Stimulated activated CD4-positive, alpha-beta T cell treated with anti-CD3 and anti-CD28 coated beads, Interleukin-4, amount 100 ng/mL, for 24 hours (primary cell): ENCODE measurements at places on chromosomes 6 and 20.

DNA sequence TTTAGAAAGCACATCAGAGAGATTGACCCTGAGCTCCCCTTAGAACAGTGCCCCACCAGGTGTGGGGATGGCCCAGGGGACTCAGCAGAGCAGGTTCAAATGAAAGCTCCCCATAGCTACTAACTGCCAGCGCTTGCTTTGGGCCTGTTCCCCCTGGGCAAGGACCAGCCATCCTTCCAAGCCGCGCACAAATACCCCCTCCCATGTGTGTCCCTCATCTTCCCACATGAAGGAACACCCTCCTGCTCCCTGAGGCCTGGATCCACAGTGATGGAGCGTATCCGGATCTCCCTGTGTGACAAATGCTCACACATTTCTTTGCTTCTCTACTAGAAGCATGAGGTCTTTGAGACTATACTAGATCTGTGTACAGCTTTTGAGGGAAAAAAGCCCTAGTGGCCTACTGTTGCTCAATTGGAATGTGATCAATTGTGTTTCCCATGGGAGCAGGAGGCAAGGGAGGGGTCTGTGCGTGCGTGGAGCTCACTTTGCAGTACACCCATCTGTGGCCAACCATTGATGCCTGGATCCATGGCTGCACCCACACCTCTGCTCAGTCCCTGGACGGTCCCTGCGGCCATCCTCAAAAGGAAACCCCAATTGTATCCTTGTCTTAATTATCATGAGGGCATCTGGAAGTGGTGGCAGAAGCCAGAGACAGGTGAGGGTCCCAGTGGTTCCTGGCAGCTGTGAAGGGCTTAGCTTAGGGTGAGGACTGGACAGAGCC is 1.4 kb upstream of the RAET1G start:
- DNase-seq = no peak

DNA sequence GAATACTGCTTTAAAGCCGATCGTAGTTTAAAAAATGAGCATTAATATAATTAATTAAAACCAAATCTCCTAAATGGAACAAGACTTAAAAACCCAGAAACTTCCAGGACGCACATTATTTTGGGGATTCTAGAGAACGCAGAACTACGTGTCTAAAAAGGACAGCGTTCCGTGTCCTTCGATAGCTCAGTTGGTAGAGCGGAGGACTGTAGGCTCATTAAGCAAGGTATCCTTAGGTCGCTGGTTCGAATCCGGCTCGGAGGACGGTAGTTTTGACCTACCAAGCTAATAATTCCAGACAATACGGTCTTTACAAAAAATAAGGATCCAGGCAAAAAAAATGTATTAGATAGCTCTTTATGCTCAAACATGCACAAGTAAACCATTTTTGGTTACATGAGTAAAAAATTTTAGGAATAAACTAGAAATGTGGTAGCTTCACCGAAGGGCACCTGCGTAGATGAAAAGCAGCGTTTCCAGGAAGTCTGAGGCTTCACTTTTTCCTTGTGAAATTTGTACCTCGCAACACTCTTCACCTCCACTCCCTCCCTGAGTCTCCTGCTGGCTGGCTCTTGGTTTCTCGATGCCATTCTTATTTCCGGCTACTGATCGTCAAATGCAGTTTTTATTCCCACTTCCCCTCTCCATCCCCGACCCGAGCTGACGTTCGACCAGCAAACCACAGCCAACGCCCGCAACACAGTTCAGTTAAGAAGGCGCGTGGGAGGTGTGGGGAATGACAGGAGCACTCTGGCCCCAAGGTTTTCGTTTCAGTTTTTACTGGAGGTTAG is 19.6 kb upstream of the ABT1 start:
- peak; percentile 81 for DNase-seq

DNA sequence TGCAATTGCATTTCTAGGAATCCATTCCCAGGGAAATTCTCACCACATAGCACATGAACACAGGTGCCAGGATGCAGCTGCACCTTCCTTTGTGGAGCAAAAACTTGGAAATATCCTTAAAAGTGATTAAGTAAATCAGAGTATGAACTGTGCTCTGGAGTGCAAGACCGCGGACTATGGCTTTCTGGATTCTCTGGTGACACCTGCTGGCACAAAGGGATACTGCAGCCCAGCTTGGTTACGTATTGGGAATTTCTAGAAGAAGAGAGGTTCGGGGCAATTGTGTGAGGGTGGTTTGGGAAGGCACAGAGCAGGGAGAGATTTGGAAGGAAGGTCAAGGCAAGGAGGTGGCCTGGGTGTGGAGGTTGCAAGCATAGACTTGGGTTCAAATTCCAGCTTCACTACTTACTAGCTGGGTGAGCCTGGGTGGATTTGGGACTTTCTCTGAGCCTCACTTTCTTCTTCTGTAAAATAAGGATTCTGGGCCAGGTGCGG is 15.9 kb upstream of the PEDS1 start:
- DNase-seq = peak; percentile 85

- DNase-seq = no peak
These were observed 544 bp upstream of the NRM start for GRCh38 chr6:30691208-30691847.

DNA sequence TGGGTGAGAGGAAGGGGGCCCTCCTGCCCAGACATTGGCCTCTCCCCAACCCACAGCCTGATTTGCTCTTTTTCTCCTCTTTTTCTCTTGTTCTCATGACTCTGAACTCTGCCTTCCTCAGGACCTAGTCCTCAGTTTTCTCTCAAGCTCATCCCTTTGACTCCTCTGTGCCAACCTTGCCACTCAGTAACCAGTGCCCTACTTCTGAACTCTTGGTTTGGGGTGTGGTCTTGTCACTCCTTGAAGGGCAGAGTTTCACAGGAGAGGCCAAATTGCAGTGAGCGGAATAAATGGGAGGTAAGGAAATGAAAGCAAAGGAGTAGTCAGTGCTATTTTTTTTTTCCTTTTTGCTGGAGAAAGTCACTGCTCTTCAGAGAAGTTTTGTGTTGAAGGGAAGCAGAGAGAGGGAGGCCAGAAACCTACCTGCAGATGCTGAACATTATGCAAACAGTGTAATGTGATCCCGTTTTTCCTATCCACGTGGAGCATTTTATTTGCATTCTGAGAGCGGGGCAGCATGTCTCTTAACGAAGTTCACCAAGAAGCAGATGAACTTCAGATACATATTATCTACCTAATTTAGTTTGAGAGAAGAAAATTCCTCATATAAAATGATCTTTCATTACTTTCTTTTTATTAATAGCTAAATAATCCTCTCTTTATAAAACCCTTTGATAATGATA is 26.9 kb downstream of the CFAP61 start:
- DNase-seq = no peak

DNA sequence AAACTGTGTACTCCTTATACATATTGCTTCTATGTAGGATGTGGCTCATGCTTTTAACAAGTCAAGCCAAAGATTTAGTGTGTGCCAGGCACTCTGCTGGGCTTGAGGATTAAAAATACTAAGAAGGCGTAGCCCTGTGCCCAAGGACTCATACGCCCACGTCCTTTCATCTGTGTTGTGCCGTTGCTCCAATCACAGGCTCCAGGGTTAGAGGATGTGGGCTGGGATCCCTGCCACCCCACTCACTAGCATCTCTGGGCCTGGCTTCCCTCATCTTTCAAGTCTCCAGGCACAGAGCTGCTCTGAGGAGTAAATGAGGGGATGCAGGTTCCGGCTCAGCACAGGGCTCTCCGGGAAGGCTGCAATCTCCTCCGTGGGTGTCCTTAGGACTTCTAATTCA is 214.2 kb downstream of the SYNDIG1 start:
- DNase-seq = no peak

- no peak for DNase-seq
These were observed 40.8 kb downstream of the ELMO2 start for GRCh38 chr20:46365487-46366220.

GRCh38 chr6:56594699-56595098 is 48.0 kb downstream of the DST start:
- DNase-seq = no peak

DNA sequence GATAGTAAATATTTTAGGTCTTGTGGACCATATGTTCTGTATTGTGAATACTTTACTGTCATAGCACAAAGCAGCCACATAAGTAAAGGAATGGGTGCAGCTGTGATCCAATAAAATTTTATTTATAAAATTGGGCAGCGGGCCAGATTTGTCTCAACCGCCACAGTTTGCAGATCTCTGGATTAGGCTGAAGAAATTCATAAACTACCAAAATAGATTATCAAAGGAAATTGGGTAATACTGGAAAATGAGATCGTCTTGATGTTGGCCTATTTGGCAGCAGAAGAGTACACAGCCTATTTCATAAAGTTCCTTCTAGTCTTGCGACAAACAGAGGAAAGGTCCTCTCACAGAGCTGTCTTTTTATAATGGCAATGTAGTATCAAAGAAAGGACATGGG is 69.8 kb downstream of the DZANK1 start:
- DNase-seq = no peak

GRCh38 chr6:170459451-170459850 is 93.7 kb downstream of the PSMB1 start:
- DNase-seq = peak; percentile 16

DNA sequence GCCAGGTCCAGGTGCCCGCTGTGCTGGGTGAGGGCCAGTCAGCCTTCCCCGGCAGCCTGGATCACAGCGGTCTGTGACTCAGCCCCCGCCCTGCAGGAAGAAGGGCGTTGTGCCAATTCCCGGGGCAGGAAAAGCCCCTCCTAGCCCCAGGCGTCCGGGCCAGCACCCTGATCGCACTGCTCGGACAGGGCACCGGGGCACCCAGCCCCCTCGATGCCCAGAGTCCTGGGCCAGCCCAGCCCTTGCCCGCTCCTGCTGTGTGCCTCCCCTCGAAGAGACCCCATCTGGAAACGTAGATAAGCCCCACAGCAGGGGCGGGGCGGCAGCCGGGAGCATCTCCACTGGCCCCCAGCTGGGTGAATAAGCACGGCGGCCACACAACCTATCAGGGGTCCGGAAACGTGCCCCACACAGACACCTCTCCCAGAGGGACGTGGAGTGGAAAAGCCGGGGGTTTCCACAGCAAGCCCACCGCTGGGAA is 9.9 kb downstream of the LAMA5 start:
- DNase-seq = no peak

DNA sequence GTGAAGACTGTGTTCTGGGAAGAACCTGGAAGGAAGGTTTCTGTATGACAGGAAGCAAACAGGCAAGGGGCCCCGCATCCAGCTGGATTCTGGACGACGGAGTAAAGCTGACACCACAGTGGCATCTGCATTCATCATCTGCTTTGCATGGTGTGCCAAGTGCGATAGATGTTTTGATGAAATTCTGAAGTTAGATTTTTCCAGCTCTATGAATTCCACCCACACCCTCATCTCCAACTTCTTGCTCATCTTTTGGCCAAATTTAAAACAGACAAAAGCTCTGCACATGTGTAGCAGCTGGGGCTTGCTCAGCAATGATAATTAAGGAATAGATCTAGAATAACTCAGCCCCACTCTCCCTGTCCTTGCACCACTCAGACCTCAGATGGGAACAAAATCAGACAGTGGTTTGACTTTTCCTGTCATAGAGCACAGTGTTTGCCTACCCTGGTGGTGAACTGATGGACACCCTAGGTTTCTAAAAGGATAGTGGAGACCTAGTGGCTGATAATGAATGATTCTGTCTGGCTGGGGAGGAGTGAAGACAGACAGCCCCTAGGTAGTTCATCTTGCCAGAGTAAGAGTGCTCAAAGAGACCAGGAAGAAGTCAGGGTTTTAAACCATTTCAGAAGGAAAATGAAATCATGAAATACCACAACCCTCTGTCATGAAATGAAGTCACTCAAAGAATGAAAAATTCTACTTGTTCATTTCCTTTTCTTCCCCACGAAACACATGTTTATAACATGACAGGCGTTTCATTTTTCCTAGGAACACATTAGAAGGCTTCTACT is 85.8 kb downstream of the BCAS1 start:
- no peak for DNase-seq

GRCh38 chr20:41057999-41058673 is 29.5 kb downstream of the TOP1 start:
- peak; percentile 30 for DNase-seq

DNA sequence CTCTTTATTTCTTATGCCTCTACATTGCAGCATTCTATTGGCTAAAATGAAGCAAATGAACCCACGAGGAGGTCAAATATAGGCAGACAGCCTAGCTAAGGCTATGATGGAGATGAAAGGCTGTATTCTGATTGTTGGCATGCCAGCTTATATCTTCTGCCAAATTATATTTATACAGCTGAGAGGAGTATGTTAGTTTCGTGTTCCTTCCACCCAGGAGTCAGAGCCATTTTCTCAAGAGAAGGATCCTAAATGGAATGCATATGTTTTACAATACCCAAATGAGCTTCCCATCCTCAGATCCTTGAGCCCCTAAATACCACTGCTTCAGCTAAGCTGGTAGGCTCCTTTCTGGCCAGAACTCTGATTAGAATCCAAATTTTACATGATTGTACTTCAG is 178.4 kb upstream of the HDDC2 start:
- DNase-seq = no peak

GRCh38 chr6:139533573-139534471 is 159.4 kb upstream of the CITED2 start:
- no peak for DNase-seq

GRCh38 chr6:54981647-54982046 is 135.1 kb downstream of the FAM83B start:
- DNase-seq = no peak

GRCh38 chr6:121504227-121504626 is 68.8 kb downstream of the GJA1 start:
- no peak for DNase-seq

DNA sequence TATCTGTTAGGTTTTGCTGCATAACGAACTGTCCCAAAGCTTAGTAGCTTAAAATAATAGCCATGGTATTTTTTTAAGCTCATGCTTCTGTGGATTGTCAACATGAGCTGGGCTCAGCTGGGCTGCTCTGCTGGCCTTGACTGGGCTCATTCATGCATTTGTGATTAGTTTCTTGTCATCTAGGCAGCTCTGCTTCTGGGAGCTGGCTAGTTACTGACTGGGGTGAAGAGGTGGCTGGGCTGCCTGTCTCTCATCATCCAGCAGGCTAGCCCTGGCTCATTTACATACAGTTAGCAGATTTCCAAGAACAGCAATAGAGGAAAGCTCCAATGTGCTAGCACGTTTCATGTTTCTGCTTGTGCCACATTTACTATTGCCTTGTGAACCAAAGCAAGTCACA is 165.1 kb upstream of the PCSK2 start:
- no peak for DNase-seq

DNA sequence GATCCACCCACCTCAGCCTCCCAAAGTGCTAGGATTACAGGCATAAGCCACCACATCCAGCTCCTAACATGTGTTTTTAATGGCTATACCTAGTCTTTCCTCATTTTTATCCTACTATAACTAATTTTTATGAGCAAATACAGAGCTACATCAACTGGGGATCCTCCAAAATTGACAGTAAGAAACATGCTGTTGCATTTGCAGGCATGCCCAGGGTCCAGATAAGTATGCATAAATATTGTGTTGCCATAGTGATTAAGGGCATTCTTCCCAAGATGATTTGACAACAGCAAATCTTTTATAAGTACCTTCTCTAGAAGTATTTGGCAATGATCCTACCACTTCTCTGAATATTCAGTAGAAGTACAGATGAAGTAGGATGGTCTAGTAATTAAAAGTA is 41.9 kb upstream of the MOXD1 start:
- no peak for DNase-seq
